Sciatic nerve (tissue), 2 donors: ENCODE measurements at places on chromosomes 2 and 18. TPM values are rescaled to one million over a fixed set of nuclear protein-coding genes. Genes with fewer than 3 reads are reported as not detected.

The SLC4A3 gene
- total RNA-seq: 6.7 TPM

The COBLL1 gene
- 119 TPM for total RNA-seq

The RSAD2 gene
- 7.5 TPM for total RNA-seq

The PLGLB1 gene
- total RNA-seq: 8.9 TPM

The TBR1 gene
- total RNA-seq: not detected

The CFC1 gene
- total RNA-seq: not detected

The POTEI gene
- total RNA-seq: 0.27 TPM

The HNMT gene
- total RNA-seq: 37.8 TPM

The LDLRAD4 gene
- 27.1 TPM for total RNA-seq

The MAPK4 gene
- 0.89 TPM for total RNA-seq

The COL6A3 gene
- total RNA-seq: 198 TPM

The FHL2 gene
- total RNA-seq: 208 TPM

The AKAIN1 gene
- not detected for total RNA-seq

The OTX1 gene
- not detected for total RNA-seq

The IL1F10 gene
- not detected for total RNA-seq

The TUBA3E gene
- not detected for total RNA-seq

The KCNS3 gene
- 16.9 TPM for total RNA-seq

The TMEM200C gene
- total RNA-seq: 0.94 TPM
